ENCODE measurements at places on chromosomes 12 and 14.
A peak's percentile ranks its signal among the peaks of the same experiment; 100 is the strongest.

GRCh38 chr12:14260011-14260993 lies 105.2 kb upstream of the ATF7IP start:
- peak; percentile 100 for DNase-seq

DNA sequence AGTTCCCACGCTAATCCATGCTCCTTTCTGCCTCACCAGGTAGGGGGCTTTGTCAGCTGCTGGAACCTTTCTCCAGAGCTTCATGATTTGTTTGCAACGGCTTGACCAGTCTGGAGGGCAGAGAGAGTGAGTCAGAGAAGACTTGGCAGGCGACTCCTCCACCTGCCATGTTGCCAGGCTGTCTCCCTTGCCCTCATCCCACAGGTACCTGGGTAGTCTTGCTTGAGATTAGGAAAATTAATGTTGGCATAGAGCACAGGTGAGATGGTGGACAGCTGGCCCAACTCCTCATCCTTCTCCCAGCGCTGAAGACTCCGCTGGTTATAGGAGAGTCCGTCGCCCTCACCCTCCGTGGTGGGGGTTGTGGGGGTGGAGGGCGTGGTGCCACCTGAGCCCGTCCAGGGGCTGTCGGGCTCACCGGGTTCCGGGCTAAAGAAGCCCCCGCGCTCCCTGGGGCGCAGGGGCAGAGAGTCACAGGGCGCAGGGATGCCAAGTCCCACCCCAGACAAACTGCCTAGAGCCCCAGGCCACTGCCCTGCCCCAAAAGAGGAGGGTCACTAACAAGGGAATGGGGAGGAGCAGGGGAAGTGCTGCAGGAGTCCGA lies 18.6 kb downstream of the KMT2D start:
- no peak for DNase-seq

DNA sequence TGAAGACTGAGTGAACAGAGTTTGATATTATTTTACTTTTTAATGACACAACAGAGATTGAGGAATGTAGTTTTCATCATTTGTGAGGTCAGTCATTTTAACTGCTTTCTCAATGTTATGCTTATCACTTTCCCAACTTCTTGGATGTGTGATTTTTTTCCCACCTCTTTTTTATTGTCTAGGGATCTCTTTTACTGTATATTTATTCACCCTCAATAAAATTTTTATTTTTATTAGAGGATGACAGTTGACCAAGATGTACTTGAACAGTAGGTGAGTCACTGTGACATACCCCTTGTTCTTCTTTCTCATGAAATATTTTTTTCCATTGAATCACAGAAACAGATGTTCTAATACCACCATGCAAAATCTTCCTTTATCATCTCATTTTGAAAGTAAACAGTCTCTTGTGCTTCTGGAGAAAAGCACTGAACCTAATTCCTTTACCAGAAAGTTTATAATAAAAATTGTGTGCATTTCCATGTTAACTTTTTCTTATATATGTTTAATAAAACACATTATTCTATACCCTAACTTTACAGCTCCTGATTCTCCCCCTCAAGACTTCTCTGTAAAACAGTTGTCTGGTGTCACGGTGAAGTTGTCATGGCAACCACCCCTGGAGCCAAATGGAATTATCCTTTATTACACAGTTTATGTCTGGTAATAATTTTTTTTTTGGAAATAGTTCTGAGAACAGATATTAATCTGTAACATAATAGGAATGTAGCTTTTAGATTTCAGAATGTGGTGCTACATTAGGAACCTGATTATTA lies 65.9 kb downstream of the PTPRQ start:
- no peak for DNase-seq

GRCh38 chr12:53143355-53143754 lies 37.2 kb upstream of the ZNF740 start:
- DNase-seq = no peak

All from NT2/D1 (cell line).